Right atrium auricular region (tissue), 2 donors: ENCODE measurements at places on chromosomes 2 and 18.

DNA sequence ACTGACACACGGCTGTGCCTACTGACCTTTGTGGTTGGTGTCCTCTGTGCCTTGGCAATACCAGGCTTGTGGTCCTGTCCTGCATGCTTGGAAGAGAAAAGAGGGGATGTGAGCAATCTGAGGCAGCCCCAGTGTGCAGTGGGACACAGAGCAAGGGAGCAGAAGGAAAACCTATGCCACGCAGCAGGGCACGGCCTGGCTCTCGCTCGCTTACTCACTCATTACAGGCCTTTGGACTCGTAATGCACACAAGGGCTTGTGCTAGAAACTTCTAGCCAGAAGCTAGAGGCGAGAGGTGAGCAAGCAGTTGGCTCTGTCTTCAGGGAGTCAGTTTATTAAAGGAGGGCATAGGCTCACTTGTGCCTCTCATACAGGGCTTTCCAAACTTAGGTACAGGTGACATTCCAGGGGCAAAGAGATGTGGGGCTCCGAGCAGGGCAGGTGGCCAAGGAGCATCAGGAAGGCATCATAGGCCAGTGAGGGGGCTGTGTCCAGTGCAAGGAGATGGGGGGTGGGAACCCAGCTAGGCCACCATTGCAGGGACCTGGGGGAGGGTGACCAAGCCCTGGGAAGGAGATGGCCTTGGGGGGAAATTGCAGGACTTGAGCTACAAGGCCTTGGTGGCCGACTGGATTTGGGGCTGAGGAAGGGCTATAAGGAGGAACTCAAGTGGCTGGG, 100.8 kb downstream of the DYSF start:
- no peak for DNase-seq

- no peak for DNase-seq
Measured at GRCh38 chr2:64504774-64505720, 19.1 kb upstream of the AFTPH start.

DNA sequence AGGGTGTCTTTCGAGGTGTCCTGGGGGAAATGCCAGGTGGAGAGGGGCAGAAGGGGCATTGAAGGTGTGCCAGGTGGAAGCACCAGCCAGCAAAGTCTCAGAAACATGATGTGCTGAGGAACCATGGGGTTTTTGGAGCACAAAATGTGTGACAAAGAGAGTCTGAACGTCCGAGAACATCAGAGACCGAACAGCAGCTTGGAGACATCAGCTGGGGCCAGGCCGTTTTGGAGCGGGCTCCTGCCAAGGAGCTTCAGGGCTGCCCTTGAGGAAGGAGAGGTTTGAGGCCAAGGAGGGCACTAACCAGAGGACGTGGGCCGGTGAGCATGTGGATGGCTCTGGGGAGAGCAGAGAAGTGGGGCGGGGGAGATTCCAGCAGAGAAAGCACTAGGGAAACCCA, 5.3 kb upstream of the MBP start:
- no peak for DNase-seq

DNA sequence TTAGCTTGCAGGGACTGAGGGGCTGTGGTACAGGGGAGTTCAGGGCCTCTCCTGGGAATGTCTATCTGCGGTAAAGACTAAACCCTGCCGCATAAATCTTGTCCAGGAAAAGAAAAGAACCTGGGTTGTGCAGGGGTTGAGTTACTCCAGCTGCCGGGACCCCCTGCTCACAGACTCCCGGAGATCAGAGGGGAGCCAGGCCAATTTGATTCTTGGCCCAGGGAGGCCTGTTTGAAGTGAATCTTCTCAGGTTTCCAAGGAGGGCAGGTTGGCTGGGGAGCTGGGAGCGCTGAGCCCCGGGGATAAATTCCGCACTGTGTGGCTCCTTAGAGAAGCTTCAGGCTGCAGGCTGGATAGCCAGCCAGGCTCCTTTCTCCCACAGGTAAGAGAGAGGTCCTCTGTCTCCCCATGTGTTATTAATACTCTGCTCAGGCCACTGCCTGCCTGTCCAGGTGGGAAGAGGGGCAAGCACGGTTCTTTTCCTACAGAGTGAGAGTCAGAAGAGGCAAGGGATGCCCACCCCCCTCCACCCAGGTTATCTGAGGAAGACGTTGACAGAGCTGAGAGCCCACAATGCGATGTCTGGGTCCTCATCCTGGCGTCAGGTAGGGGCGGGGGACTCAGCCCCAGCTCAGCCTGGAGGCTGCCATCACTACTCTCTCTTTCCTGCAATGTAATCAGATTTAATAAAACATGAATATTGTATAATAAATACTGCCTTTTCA, 82.7 kb downstream of the LONRF2 start:
- DNase-seq = peak; percentile 49

DNA sequence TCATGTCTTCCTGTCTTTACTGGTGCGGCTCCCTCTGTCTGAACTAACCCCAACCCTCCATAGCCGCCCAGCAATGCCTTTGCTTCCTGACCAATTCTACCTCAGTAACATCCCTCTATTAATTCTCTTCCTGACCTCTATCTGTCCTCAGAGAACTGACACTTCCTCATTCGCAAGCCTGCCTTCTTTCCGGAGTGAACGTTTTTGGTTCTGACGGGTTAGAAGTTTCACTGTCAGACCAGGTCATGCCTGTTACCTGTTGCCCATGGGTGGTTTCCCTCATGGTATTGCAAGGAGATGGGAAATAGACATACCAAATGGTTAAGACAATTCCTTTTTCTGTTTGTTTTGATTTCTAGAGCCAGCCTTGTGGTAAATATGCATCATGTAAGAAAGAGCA, 453.4 kb upstream of the SLC14A2 start:
- no peak for DNase-seq

- no peak for DNase-seq
Measured at GRCh38 chr18:13463526-13464210, 245.1 kb downstream of the LDLRAD4 start.

- DNase-seq = no peak
Measured at GRCh38 chr2:15940661-15941480, 521 bp downstream of the MYCN start.

- no peak for DNase-seq
Measured at GRCh38 chr18:55515941-55516710, 71.9 kb downstream of the TCF4 start.

DNA sequence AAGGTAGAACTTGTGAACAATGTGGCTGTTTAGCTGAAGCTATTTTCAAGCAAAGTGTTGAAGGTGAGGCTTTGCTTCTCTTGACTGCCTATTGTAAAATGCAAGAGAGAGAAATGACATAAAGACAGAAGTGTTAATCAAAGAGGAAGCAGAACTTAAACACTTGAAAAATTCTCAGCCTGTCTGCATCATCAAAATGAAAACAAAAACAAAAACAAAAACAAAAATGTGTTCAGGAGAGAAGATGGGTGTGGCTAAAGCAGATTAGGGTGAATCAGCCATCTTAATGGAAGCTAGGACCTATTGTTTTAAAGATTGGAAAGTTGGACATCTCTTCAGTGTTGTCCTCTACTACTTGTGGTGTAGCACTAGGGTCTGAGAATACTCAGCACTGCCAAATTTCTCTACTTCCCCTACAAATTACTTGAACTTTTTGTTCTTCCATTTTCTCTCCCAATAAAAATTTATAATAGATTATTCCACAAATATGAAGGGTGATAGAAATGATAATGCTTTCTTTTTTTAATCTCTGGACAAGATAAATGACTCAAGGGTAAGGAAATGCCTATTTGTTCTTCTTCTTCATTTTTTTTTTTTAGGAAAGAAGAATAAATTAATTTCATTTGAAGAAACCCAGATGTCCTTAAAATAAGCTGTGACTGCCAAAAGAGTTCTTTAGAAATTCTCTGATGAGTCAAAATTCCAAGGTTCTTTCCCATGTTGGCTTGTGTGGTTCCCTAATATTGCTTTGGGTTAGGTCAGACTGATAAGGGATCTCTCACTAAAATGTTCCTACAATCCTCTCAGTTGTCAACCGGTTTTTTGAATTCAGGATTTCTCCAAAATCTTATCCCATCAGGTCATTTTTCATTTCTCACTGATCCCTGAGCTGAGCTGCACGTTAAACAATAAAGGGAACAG, 571.2 kb upstream of the ZEB2 start:
- no peak for DNase-seq

DNA sequence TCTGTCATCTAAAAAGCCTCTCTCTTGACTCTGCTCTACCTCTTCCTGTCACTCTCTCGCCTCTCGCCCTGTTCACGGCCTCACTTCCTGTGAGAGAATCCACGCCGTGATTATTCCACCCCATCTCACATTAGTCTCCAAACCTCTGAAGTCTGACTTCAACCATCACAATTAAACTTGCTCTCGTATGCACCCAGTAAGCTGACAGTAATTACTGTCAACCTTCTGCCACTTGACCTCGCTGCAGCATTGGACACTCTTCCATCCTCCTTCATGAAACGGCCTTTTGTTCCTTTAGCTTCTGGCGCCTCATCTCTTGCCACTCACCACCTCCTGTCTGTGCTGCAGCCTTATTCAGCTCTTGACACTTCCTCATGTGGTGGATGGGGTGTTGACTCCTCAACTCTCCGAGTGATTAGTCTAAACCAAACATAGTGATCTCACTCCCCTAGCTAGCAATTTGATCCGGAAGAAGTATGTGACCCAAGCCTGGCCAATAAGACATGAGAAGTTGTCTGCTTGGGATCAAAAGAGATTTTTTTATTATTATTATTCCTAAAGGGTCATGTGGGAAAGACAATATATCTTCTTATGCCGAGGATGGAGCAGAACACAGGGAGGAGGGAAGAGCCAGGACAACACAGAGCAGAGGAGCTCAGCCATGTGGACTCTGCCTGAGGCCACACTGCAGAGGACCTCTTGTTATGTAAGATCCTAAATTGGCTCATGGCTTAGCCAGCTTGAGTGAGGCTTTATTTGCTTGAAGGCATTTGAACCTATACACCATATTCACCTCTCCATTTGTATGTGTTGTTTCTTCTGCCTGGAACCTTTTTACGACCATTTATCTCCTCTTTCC, 38.4 kb upstream of the MYO1B start:
- no peak for DNase-seq

- DNase-seq = no peak
Measured at GRCh38 chr18:80044072-80044471, 9.8 kb downstream of the RBFA start.

DNA sequence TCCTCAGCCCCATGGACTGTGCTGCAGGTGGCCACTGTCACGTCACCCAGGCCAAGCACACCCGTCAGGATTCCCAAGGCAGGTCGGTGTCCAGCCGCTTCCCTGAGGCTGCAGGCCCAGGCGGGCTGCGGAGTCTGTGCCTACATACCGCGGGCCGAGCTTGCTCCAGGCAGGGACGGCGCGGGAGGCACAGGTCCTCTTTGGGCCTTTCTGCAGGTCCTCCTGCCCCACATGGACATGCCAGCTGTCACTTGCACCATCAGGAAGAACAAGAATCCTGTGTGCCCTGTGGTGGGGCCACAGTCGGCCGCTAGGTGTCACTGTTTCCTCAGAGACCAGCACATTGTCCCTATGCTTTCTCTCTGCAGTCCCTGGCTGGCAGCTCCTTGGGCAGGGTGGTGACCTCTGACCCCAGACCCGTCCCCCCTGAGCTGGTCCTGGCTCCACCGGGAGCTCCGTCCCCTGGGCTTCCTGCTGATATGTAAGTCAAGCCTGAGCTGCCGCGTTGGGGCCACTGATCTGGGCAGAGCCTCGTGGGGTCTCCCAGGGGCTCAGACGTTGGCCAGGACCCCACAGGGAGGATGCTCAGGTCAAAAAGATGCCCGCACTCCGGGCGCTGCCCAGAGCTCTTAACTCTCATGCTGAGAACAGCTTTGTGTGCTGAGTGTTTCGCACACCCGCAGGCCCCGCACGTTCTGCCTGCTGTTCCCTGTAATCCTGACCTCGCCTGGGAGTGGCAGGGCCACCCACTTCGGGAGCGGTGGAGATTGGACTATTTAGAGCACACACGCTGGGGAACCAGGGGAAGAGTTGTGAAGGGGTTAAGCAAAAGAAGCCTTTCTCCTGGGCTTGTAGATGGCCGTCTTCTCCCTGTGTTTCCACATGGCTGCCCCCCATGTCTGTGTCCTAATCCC, 17.3 kb upstream of the AGXT start:
- DNase-seq = peak; percentile 89
